ENCODE measurements at places on chromosomes 11 and 22.

GRCh38 chr11:79415411-79415810 lies 25.4 kb downstream of the TENM4 start:
- DNase-seq = no peak

- DNase-seq = no peak
Measured at GRCh38 chr11:131481303-131481702, 110.9 kb downstream of the NTM start.

DNA sequence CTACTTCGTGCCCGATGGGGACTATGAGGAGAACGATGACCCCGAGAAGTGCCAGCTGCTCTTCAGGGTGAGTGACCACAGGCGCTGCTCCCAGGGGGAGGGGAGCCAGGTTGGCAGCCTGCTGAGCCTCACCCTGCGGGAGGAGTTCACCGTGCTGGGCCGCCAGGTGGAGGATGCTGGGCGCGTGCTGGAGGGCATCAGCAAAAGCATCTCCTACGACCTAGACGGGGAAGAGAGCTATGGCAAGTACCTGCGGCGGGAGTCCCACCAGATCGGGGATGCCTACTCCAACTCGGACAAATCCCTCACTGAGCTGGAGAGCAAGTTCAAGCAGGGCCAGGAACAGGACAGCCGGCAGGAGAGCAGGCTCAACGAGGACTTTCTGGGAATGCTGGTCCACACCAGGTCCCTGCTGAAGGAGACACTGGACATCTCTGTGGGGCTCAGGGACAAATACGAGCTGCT lies 751 bp downstream of the FIBIN start:
- DNase-seq = no peak

- no peak for DNase-seq
Measured at GRCh38 chr11:114606003-114606801, 10.6 kb upstream of the NXPE4 start.

DNA sequence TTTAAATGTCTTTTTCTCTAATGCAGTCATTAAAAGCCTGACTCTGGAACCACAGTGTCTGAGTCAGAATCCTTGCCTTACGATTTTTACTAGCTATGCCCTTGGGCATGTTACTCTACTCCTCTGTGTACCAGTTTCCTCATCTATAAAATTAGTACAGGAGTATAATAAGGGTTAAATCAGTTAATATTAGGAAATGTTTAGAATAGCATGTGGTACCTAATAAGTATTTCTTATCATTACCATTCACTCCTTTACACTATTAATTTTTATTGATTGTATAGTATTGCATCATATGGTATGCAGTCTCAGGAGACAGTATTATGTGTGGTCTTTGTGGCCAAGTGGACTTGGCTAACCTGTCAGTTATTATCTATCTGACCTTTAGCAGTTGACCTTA lies 68.2 kb downstream of the METTL15 start:
- DNase-seq = no peak

DNA sequence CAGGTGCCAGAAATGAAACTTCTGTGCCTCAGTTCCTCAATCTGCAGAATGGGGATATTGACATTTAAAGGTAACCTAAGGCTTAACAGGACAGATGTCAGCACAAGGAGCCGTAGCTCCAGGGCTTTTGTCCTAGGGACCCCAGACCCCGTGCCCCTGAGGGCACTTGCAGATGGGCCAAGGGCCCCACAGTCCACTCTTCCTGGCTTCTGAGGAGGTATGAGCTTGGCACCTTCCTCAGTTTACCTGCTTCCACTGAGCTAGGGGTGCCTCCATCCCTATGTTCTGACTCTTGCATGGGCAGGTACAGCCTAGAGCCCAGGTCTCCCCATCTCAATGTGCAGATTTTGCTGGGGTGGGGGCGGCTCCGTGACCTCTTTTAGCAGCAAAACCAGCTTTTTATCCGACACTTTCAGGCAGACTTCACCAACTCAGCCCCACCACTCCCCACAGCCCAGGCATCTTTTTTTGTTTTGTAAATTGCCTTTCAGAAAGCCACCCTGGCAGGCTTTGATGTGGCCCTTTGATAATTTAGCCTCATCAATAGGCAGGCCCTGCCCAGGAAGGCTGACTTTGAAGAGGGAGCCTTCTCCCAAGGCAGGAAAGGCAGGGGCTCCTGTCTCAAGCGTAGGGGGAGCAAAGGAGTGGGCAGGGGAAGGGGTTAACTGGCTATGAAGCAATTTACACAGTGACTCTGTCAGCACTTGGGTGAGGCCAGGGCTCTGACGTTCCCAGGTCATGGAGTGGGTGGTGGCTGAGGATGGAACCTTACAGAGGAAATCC lies 23.7 kb upstream of the FGF3 start:
- no peak for DNase-seq

DNA sequence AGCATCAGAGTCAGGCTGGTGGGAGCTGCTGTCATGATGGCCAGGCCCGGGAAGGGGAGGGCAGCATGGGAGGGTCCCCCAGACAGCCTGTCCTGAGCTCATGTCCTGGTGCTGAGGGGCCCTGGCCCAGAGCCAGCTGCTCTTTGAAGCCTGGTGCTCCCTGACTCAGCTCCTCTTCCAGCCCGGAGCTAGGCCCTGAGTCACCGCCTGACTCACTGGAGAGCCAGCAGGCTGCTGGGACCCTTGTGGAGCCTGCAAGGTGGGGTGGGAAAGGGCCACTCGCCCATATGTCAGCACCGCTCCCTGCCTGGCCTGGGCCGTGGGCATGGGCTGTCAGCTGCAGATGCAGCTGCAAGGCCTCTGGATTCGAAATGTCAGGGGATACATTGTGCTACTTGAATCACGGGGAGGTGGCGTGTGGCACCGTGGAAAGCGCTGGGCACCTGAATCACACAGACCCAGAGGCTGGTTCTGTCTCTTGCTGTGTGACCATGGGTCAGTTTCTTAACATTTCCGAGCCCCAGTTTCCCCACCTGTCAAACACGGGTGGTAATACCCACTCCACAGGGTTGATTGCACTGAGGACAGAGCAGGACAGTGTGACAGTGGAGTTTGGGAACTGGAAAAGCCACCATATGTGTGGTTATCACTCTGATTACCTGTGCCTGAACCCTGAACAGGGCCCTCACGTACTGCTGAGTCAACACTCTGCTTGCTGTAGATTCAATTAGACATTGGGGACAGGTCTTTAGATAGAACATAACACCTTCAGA lies 4.4 kb downstream of the CACNA1I start:
- no peak for DNase-seq

GRCh38 chr11:6618117-6619003 lies 862 bp downstream of the TPP1 start:
- peak; percentile 51 for DNase-seq

GRCh38 chr11:123302751-123303195 lies 107.7 kb upstream of the CLMP start:
- DNase-seq = no peak

DNA sequence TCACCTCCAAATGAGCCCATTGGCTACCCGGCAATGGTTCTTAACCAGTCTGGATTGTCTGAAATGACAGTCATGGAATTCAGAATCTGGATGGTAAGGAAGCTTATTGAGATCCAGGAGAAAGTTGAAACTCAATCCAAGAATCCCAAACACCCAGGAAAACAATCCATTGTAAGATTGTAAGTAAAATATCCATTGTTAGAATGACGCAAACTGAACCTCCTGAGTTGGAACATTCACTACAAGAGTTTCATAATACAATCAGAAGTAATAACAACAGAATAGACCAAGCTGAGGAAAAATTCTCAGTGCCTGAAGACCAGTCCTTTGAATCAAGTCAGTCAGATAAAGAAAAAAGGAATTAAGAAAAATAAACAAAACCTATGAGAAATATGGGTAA lies 22.1 kb downstream of the OR8G5 start:
- DNase-seq = no peak

- DNase-seq = no peak
Measured at GRCh38 chr22:29300467-29300806, 6.0 kb upstream of the GAS2L1 start.

GRCh38 chr22:23404689-23405365 lies 175.3 kb downstream of the IGLL1 start:
- no peak for DNase-seq

- DNase-seq = no peak
Measured at GRCh38 chr11:122746050-122746478, 90.5 kb downstream of the UBASH3B start.

GRCh38 chr22:27317096-27317495 lies 484.5 kb downstream of the MN1 start:
- DNase-seq = no peak

DNA sequence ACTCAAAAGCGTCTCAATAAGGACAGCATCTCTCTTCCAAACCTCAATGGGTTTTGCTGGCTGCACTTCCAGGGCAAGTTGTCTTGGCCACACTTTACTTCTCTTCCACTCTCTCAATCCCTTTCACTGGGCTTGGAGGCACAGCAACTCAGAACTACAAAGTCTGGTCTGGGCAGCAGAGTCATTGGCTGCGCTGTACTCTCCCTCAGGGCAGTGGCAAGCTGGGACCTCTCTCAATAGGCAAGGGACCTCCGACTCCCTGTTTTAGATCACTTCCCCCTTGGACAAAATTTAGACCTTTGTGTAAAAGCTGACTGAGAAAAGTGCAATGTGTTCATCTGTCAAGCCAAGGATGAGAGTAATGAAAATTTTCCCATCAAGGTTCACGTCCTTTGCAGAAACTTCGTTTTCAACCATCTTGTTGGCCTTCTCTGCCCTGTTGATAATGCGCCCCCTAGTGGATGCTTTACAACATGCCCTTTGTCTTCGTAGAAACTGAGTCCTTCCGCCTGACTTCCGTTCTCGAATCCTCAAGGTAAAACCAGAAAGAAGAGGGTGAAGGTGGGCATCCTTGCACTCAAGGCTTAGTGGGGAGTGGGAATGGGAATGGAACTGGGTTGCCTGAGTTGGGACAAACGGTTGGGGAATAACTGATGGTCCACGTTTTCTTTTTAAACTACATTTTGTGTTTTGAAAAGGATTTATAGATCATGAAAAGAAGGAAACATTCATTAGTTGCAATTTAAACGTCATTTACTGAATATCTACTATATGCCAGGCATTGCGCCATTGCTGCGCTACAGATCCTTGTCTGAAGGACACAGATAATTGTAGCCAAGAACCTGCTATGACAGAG lies 99.1 kb downstream of the CD44 start:
- no peak for DNase-seq

GRCh38 chr11:108037636-108038035 lies 28.9 kb downstream of the CUL5 start:
- no peak for DNase-seq

DNA sequence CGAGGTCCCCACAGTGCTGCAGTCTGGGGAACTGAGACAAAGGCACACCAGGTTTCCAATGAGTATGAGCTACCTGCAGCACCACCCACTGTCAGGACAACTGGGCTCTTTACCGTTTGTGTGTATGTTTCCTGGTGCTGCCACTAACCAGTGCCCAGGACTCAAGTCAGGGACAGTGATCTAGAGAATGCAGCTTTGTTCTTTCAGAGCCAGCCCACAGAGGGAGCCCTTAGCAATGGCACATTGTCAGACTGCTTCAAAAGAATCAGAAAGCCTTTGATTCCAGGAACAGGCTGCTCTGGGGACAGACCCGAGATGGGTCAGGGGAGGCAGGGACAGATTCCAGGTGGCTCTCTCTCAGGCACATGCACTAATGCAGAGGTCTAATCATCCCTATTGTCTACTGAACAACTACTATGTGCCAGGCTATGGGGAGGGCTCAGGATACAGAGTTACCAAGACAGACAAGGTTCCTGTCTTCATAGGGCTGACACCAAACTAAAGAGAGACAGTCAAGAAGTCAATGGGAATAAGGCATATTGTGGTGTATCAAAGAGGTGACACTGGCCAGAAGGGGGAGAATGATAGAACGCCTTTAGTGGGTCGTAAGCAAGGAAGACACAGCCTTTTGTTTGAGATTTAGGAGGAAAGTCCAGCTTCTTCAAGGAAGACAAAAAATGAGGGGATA lies 103.7 kb downstream of the VPREB1 start:
- DNase-seq = no peak

DNA sequence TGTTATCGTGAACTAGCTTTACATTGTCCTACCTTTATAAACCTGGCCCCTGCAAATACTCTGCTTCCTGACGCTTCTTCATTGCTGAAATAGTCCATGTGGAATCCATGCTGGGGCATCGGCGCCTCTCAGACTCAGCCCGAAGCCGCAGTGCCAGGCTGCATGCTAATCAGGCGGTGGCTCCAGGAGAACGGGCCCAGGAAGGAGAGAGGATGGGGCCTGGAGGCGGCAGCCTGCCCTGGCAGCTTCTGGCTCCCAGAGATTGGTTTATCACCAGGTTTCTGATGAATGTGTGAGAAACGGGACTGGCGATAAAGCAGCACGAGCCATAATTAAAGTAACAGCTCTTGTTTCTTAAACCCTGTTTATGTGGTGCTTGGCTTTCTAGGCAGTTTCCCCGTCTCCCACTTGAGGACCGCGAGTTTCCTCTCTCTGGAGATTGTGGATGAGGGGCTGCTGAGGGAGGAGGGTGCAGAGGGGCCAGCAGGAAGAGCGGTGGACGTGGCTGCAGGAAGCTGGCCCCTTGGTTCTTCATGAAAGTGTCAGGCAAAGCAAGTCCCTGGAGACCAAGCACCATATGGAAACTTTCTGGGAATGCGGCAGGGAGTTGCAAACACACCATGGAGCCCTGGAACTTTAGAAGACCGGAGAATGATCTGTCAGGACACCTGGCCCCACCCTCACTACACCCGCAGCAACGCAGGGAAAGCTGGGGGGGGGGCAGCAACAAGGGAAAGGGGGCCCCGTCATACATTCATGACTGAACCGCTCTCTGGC lies 93.4 kb downstream of the NTM start:
- no peak for DNase-seq

GRCh38 chr22:35505399-35506258 lies 35.0 kb upstream of the RASD2 start:
- no peak for DNase-seq

DNA sequence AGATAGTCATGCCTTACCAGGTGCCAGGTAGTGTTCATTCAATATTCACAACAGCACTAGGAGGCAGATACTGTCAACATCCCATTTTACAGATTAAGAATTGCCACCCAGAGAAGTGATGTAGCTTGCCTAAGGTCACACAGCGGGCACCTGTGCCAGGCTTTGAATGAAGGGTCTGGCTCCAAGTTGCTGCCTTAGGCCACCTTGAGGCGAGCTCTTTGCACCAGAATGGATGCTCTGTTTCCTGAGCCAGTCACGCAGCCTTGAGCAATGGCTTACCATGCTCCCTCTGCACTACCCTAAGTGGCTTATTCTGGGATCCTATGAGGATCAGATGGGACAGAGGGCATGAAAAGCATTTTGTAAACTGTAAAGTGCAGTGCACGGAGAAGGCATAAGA lies 25.1 kb upstream of the TIMP3 start:
- DNase-seq = no peak

GRCh38 chr11:56716379-56716854 lies 17.5 kb downstream of the OR9G1 start:
- DNase-seq = no peak

GRCh38 chr22:25122136-25122764 lies 77.4 kb upstream of the CRYBB3 start:
- DNase-seq = no peak

- no peak for DNase-seq
Measured at GRCh38 chr11:35617687-35618496, at the start of gene FJX1. Gene FJX1, plus strand, starts transcription at chr11:35618460. Its CDS starts 177 bp downstream, at chr11:35618637.

DNA sequence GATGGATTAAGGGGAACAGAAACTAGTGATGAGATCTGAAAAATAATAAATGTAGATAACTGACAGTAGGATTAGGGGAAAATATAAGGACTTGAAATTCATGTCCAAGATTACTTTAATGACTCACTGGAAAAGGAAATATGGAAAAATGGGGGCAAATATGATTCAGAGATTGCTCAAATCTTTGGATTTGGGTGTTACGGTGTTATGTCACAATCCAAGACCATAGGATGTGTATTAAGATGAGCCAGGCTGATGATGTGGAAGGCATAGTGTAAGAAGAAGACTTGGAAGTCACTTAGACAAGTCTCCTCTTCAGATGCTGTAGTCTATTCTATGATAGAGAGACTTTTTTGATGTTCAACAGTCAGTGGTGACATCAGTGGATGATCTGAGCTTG lies 323.7 kb downstream of the LUZP2 start:
- DNase-seq = no peak

Data from stimulated activated CD4-positive, alpha-beta T cell treated with anti-CD3 and anti-CD28 coated beads, Interleukin-1b, Interleukin-23, amount 100 ng/mL, for 1 hour (primary cell).